Pulmonary artery endothelial cell (primary cell): ENCODE measurements at places on chromosomes 12 and 14. TPM values are rescaled to one million over a fixed set of nuclear protein-coding genes. Genes with fewer than 3 reads are reported as not detected.

DNA sequence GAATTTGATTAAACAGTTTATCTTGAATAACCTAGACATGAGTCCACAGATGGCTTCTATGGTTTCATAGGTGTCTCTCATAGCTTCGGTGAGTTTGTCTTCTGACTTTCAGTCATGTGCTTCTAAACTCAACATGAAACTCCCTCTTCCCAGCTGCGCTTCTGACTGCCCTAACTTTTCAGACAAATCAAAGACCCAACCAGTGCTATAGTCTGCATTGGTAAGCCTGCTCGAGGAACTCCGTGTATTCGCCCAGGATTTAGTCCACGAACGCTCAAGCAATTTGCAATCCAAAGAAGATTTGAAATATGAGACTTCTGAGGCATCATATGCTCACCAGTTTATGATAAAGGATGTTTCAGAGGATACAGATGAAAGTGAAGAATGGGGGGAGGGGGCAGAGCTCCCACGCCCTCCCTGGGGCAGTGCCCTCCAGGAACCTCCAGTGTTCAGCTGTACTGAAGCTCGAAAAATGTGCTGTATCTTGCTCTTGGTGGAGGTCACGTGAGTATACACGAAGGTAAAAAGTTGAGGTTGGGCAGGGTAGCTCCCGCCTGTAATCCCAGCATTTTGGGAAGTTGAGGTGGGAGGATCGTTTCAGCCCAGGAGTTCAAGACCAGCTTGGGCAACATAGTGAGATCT, 5.2 kb upstream of the RILPL2 start:
- no peak for DNase-seq

DNA sequence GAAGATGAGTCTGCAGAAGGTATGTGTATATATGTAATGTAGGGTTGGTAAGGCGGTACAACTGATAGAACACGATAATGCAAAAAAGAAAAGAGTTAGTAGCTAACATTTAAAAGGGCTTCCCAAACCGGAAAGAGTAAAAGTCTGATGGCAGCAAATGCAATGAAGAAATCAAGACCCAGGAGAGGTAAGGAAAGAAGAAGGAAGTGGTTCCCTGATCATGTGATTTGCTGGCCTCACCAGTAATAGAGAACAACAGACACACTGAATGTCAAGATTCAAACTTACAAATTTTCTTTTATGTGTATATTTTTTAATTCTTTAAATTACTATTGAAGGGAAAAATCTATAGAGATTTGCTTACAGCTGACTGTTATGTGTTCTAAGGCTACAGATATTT, 18.4 kb downstream of the ZFC3H1 start:
- DNase-seq = no peak

DNA sequence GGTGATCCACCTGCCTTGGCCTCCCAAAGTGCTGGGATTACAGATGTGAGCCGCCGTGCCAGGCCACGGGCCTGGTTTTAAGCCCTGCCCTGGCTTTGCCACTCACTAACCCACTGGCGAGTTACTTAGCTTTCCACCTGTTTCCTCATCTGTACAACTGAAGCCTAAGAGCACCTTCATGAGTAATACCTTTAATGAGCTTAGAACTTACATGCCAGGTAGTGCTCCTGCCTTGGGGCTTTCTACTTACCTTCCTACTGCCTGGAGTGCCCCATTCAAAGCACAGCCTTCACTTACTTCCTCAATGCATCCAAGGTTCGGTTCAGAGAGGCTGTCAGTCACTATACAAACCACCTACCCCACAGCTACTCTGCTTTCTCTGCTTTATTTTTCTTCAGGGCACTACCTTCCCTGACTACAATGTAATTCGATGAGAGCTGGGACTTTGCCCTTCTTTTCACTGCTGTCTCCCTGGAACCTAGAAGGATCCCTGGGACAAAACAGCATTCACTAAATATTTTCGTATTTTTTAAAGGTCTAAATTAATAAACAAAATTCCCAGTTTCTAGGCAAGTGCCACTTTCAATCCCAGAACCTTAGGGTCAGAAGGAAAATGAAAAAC, 13.8 kb downstream of the ZCCHC8 start:
- DNase-seq = no peak

GRCh38 chr14:89652352-89652751, 235.3 kb upstream of the FOXN3 start:
- no peak for DNase-seq

DNA sequence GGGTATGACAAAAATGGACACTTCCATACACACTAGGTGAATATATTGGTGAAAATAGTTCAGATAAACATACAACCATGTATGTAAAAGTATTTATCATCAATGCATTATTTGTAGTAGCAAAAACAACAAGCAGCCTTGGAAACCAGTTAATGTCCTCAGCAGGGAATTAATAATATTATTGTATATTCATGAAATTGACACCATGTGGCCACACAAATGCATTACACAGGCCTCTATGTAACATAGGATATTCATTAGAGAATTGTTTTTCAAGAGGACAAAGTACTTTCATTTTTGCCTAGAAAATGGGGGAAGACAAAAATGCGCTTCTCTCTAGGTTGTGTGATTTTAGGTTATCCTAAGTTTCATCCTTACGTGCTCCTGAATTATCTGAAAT, 24.3 kb downstream of the SPRING1 start:
- DNase-seq = no peak

DNA sequence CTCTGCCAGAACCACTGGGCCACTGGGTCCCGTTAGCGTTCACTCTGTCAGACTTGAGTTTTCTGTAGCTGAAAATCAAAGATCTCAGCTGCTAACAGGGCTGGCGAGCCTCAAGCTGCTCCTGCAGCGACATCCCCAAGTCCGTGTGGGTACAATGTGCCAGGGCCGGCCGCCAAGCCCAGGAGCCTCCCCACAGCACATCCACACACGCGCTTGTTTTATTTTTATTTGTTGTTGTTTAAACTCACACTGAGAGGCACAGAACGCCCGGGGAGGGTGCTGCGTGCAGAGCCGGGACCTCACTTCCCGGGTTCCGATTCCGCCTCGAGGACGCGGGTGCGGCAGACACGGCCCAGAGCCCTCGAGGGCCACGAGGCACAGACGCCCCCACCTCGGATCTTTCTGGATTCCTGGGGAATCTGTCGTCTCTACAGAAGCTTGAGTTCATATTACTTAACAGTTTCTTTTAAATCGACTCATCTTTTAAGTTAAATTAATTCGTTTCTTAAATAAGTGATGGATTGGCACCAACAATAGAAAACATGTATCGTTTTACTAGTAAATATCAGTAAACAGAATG, 9.3 kb downstream of the GALNT9 start:
- DNase-seq = no peak

EML1 gene
- 68.2 and 71.6 TPM in 2 replicates for total RNA-seq

CATSPERB gene
- not detected in 2 replicates for total RNA-seq
